ENCODE measurements at places on chromosomes 2 and 18. TPM values are rescaled to one million over a fixed set of nuclear protein-coding genes. Genes with fewer than 3 reads are reported as not detected.

DNA sequence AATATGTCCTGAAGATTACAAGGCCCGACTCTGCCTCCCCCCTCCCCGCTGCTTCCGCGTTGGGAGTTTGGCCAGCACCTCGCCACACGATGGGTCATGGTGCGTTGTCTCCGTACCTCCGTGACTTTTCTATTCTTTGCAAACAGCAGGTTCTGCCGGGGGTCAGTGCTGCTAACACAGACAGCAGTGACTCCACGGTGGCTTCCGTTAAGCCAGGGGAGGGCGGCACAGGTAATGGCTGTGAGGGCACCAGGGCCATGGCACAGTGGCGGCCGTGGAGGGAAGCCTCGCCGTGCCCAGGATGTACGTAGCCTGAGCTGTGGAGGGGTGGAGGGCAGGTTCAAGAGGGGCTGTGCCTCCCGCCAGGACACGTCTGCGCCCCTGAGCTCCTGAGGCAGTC lies 115.5 kb downstream of the NFATC1 start:
- no peak overlapping the region for H3K27ac ChIP-seq
- peaks cover 30% of the 10 kb centered on the region for H3K4me1 ChIP-seq
- peaks cover 4% of the 10 kb centered on the region for H3K36me3 ChIP-seq

DNA sequence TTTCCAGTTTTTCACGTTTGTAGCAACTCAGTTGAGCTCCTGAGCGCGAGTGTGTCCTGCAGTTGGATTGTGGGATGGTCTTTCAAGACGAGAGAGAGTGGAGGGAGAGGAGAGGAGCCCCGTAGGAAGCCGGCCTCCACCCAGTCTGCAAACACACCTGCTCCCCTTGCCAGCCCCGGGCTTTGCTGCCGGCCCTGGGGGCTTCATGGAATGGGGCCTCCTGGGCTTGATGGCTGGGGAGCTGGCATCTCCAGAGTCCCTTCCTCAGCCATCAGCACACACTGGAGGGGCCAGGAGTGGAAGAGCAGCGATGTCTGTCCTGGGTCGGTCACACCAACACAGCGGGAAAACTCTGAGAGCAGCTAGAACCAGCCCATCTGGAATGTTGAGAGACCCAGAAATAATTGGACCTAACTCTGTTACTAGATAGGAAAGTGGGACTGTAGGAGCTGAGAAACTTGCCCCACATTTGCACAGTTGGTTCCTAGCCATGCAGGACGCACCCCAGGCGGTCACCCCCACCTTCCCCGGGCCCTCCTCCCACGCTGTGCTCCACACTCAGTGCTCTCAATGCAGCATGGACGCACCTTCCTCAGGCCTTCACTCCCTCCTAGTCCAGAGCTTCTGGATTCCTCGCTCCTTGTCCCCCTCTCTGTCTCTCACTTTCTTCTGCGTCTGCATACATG lies 69.6 kb downstream of the PTGR3 start:
- no peak overlapping the region for H3K4me3 ChIP-seq
- H3K27ac ChIP-seq, result no peak overlapping the region
- DNase-seq, result no peak
- H3K27me3 ChIP-seq, result no peaks in the 10 kb centered on the region
- H3K36me3 ChIP-seq, result no peaks in the 10 kb centered on the region

DNA sequence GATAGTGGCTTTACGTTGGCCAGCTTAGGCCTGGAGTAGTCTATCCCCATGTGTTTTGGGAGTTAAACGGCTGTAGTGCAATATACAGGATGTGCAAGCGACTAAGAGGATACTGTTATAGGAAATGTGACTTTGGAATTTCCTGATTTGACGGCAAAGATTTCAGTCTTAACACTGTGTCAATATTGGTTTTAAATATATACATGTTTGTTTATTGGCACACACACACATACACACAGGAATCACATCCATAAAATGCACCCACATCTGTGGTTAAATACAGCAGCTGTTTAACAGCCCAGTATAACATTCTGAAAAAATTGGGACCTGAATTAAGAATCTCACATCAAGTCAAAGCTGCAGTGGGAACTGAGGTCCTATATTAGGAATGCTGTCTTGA lies 347.1 kb downstream of the TXNL1 start:
- H3K4me3 ChIP-seq, result no peak overlapping the region
- H3K27me3 ChIP-seq, result no peaks in the 10 kb centered on the region
- H3K4me1 ChIP-seq, result no peaks in the 10 kb centered on the region
- no peaks in the 10 kb centered on the region for H3K36me3 ChIP-seq

DNA sequence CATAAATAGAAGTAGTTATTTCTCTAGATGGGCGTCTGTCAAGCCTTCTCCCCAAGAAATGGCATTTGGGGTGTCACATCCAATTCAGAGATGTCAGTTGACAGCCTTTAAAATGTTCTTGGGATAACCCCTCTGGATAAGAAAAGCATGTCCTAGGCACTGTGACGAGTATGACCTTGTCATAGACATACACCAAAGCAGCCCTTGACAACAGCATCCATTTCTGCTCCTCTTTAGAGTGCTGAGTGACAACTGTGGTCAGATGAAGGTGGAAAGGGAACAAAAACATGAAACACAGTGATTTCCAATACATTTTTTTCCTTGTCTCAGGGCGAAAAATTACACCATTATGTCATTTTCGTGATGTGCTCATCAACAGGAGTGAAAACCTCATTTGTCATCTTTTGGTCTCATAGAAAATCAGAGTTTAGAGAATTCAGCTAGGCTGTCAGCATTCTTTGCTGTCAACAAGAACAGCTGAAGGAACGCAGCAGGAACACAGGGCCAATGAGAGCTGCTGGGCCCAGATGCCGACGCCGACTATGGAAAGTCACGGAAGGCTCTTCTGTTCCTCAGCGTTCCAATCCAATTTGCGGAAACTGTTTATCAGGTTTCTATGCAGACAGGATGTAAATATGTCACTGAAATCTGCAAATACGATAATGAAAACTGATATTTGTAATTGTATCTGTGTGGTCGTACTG lies 193.2 kb downstream of the ICOS start:
- no peak overlapping the region for H3K4me3 ChIP-seq
- H3K36me3 ChIP-seq, result no peaks in the 10 kb centered on the region
- H3K27me3 ChIP-seq, result no peaks in the 10 kb centered on the region
- no peak overlapping the region for H3K27ac ChIP-seq

GRCh38 chr18:42641996-42642395 lies 473.5 kb downstream of the RIT2 start:
- H3K4me1 ChIP-seq, result no peaks in the 10 kb centered on the region
- DNase-seq, result no peak
- H3K27ac ChIP-seq, result no peak overlapping the region

GRCh38 chr2:201128933-201129505 lies 13.1 kb downstream of the CFLAR start:
- DNase-seq, result no peak
- H3K27ac ChIP-seq, result peak overlapping the region; percentile 91
- peaks cover 95% of the 10 kb centered on the region for H3K4me1 ChIP-seq
- H3K36me3 ChIP-seq, result peaks cover 7% of the 10 kb centered on the region

DNA sequence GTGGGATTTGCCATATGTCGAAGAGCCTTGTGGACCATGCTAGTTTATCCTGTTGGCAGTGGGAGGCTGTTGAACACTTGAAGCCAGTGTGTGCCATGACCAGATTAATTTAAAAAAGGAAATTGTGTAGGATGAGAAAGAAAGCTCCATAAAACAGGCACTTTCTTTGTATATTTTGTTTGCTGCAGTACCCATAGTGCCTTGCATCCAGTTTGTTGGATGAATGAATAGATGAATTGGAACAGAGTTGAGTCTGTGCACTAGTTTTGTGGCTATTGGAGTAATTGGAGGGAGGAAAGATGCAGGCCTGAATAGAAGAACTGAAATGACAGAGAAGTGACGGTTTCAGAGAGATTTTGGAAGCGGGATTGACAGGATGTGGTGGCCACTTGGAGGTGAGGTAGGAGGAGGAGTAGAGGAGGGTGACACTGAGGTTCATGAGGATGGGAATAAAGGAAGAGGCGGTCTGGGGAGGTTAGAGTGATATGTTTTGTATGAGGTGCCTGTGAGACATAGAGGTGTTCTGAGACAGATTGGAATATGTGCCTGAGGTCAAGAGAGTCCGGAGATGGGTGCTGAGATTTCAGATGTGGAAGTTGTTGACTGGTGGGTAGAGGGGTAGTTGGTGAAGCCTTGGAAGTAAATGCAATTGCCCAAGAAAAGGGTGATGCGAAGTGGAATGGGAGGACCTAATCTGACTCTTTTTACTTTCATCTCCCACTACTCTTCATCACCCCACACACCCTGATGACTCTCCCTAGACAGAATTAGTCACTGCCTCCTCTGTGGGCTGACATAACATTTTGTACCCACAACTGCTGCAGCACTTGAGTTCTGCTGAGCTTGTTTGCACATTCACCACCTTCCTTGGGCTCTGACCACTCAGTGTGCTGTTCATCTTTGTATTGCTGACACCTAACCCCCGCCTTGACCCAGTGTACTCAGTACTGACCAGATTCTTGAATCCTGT lies 5.1 kb downstream of the DGUOK start:
- H3K4me3 ChIP-seq, result no peak overlapping the region
- DNase-seq, result no peak
- H3K36me3 ChIP-seq, result peaks cover 9% of the 10 kb centered on the region

GRCh38 chr2:41722668-41723369 lies 325.0 kb upstream of the PKDCC start:
- no peak overlapping the region for H3K27ac ChIP-seq
- no peak for DNase-seq
- no peaks in the 10 kb centered on the region for H3K36me3 ChIP-seq
- H3K27me3 ChIP-seq, result no peaks in the 10 kb centered on the region
- no peak overlapping the region for H3K4me3 ChIP-seq
- peaks cover 6% of the 10 kb centered on the region for H3K4me1 ChIP-seq

DNA sequence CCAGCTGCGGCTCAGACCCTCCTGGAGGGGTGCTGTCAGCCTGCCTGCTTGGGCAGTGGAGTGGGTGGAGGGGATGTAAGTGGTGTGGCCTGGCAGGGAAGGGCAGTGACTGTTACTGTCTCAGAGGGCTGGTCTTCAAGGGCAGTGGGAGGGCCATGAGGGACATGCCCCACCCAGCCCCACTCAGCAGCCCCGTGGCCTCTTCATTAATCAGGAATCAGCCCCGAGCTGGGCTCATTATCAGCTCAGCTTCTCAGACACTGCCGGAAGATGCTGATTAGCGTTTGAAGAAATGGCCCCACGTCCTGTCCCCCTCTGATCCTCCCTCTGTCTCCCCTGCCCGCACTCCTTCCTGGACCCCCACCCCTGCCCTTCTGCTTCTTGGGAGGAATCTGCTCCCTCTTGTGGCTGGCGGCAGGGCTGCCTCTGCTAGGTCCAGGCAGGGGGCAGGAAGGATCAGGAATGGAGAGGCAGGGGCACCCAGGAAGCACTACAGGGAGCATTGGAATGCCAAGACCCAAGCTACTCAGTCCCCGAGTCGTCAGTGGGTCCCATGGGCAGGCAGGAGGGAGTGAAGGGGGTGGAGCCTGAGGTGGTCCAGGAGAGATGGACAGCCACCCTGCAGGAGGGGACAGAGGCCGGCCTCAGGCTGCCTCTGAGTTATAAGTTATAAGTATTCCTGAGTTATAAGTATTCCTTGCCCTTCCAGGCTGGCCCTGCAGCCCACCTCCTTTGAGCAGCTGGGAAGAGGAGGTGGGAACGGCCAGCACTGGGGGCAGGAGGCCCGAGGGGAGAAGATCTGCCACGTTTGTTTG lies 7.0 kb downstream of the ASIC4 start:
- no peak for DNase-seq
- no peak overlapping the region for H3K4me3 ChIP-seq
- peaks cover 29% of the 10 kb centered on the region for H3K27me3 ChIP-seq
- H3K27ac ChIP-seq, result no peak overlapping the region
- H3K4me1 ChIP-seq, result peaks cover 10% of the 10 kb centered on the region

DNA sequence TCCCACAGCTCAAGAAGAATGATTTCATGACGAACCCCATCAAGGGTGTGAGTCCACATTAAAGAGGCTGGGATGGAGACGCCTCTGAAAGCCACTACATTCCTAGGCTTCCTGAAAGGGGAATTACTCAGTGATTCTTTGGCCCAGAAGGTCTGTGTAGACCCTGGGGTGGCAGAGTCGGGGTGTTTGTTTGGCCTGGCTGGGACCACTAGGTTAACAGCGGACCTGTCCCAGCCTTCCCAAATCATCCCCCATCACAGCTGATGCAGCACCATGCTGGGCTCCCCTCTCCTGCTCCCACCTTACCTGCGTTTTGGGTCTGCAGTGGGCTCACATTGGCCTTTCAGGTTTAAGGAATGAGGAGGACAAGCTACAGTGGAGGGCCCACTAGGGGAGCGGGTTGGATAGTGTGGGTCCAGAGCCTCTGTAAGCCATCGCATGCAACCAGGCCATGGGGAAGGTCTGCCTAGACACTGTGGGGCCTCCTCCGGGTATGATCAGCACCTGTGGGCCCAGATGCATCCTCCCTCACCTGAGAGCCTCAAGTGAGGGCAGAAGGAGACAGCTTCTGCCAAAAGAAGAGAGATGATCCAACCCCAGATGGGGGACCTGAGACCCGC lies 16.2 kb downstream of the DIPK1C start:
- no peak for DNase-seq
- H3K27me3 ChIP-seq, result no peaks in the 10 kb centered on the region
- no peaks in the 10 kb centered on the region for H3K36me3 ChIP-seq
- no peak overlapping the region for H3K4me3 ChIP-seq
- no peak overlapping the region for H3K27ac ChIP-seq

- H3K36me3 ChIP-seq, result no peaks in the 10 kb centered on the region
- no peak overlapping the region for H3K4me3 ChIP-seq
- H3K27me3 ChIP-seq, result no peaks in the 10 kb centered on the region
- DNase-seq, result no peak
- peaks cover 6% of the 10 kb centered on the region for H3K4me1 ChIP-seq
These were observed 97.4 kb downstream of the ZNF516 start for GRCh38 chr18:76397631-76398030.

DNA sequence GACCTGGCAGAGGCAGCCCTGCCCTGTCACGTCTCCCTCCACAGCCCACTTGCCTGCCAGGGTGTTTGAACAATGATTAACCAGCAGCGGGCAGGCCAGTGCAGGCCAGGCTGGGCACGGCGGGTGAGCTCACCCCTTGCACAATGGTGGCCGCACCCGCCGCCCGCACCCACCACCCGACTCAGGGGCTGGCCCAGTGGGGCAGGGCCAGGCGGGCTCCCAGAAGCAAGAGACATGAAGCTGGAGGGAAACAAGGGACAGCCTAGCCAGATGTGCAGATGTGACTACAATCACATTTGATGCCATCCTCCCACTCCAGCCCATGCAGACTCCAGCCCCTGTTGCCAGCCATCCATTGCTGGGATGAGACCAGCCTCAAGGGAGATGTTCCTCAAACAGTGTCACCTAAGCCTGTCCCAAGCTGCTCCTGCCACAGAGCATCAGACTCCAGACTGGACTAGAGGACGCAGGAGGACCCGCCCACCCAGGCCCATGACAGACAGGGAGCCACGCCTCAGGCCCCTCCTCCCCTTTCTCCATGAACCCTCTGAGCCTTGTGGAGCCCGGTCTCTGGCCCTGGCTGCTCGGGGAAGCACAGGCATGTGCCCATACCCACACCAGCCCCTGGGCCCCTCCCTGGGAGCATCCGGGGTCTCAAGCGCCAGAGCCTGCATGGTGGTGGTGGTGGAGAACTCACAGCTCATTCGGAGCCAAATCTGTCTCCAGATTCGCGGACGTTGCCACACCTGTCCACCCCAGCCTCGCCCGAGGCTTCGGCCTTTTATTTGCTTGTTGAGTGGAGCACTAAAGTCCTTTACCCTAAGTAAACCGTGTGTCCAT lies 45.0 kb downstream of the SDC1 start:
- no peak for DNase-seq
- H3K4me3 ChIP-seq, result no peak overlapping the region
- no peaks in the 10 kb centered on the region for H3K4me1 ChIP-seq
- no peaks in the 10 kb centered on the region for H3K36me3 ChIP-seq
- no peaks in the 10 kb centered on the region for H3K27me3 ChIP-seq
- no peak overlapping the region for H3K27ac ChIP-seq

GRCh38 chr2:165720511-165720910 lies 73.5 kb downstream of the GALNT3 start:
- no peak overlapping the region for H3K27ac ChIP-seq
- H3K4me3 ChIP-seq, result no peak overlapping the region
- no peaks in the 10 kb centered on the region for H3K36me3 ChIP-seq

Gene TDRD15
- 0.06 TPM for total RNA-seq

Gene ACTR2
- total RNA-seq, result 298 TPM

Gene SCN2A
- total RNA-seq, result not detected

Gene GPR35
- total RNA-seq, result 6.3 TPM

Measured in CD4-positive, alpha-beta memory T cell (primary cell).